ENCODE measurements at places on chromosomes 6 and 20. TPM values are rescaled to one million over a fixed set of nuclear protein-coding genes. Genes with fewer than 3 reads are reported as not detected.

WFDC12 gene
- not detected for total RNA-seq

DEFB113 gene
- total RNA-seq, result not detected

FGD2 gene
- not detected for total RNA-seq

FKBP1C gene
- 0.09 TPM for total RNA-seq

MMUT gene
- total RNA-seq, result 16.2 TPM

DYNLT1 gene
- total RNA-seq, result 157 TPM

CYP24A1 gene
- 0.09 TPM for total RNA-seq

RIN2 gene
- 49.5 TPM for total RNA-seq

CST5 gene
- not detected for total RNA-seq

MOXD1 gene
- 71.6 TPM for total RNA-seq

GLO1 gene
- total RNA-seq, result 83.2 TPM

PLA2G7 gene
- total RNA-seq, result not detected

SLC12A5 gene
- under 0.01 TPM for total RNA-seq

CLPSL1 gene
- not detected for total RNA-seq

FUT9 gene
- not detected for total RNA-seq

TREML2 gene
- not detected for total RNA-seq

ISM1 gene
- under 0.01 TPM for total RNA-seq

NKAIN2 gene
- not detected for total RNA-seq

ADGRF1 gene
- total RNA-seq, result not detected

PTCRA gene
- total RNA-seq, result not detected

BPIFB4 gene
- not detected for total RNA-seq

EPPIN gene
- not detected for total RNA-seq

NCOA6 gene
- total RNA-seq, result 5.8 TPM

ZC2HC1B gene
- not detected for total RNA-seq

CCM2L gene
- not detected for total RNA-seq

POPDC3 gene
- total RNA-seq, result 4.9 TPM

TAAR9 gene
- total RNA-seq, result not detected

MAP3K7 gene
- total RNA-seq, result 25.7 TPM

HAO1 gene
- total RNA-seq, result not detected

All from bronchial smooth muscle cell (primary cell).